ENCODE measurements at places on chromosomes 7 and 10.

DNA sequence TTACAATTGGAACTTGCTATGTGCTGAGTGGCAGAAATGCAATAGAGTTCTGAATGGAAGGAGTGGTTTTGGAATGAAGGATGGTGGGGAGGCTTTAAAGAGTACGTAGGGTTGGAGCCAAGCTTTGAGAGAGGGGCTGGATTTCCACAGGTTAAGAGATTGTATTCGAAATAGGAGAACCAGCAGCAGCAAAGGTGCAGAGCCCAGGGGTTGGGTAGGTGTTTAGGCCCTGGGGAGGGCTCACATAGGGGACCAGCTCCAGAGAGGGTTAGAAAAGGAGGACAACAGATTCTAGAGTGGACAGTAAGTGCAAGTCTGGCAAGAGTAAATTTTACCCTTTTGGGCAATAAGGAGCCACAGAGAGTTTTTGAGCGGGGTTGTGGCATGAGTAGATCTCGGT is 297.2 kb downstream of the RPS24 start:
- no peak for DNase-seq

- DNase-seq: no peak
These were observed 852 bp upstream of the KLF6 start for GRCh38 chr10:3785851-3786271.

- DNase-seq: no peak
These were observed 544.1 kb downstream of the AUTS2 start for GRCh38 chr7:70142247-70142932.

DNA sequence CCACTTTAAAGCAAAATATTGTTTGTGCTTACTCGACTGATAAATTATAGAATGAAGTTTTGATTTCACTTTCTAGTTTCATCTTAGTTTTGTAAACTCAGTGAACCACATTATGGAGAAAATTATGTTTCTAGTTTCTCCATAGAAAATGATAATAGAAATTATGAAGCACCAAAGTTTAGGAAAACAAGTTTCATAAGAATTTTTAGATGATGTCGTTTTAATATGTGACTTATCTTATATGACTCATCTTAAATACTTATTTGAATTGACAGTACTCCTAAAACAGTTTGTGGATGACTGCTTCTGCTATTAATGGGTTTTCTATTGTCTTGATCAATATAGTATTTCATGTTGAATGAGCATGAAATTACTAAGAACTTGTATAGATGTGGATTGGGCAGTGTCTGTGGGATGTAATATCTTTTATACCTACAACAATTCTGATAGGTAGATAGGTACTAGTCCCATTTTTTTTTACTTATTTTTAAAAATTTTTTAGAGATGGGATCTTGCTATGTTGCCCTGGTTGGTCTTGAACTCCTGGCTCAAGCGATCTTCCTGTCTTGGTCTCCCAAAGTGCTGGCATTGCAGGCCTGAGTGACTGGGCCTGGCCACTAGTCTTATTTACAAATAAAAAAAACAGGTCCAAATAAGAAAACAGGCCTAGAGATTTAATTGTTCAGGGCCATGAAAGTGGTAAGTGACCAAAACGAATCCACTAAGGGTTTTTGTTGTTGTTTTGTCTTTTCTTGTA is 3.7 kb downstream of the HBP1 start:
- DNase-seq: no peak

GRCh38 chr10:63801166-63801565 is 280.0 kb downstream of the REEP3 start:
- DNase-seq: no peak

GRCh38 chr10:99431190-99431760 is 851 bp upstream of the GOT1 start:
- peak; percentile 42 for DNase-seq

DNA sequence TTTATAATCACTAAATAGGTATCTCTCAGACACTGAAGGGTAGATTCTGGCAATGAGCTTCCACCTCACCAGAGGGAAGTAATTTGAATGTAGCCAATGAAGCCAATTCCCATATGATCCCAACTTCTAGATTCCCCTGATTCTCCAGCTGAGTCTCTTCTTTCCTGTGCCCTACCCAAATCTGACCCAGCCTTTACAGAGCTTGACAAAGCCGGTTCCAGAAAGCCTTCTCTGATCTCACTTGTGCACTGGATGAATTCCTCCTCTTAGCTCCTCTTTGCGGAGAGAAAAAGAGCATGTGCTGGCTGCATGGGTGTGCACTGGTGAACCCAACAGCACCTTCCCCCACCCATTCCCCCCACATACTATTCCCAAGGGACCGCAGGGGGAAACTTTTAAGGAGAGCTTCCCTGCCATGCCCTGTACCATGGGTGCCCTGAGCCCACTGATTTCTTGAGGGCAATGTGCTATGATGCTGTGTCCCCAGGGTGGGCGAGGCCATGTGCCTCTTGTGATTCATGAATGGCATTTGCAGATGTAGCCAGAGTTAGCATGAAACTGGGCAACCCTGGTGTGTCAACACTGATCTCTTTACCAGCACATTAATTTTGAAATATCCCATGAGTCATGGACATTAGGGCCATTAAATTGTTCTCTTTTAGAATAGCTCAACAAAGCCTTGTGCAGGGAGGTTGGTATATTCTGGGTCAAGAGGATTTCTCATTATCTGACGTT is 50.4 kb upstream of the PLEKHA1 start:
- DNase-seq: no peak

- DNase-seq: no peak
These were observed 9.4 kb upstream of the PIP4K2A start for GRCh38 chr10:22723783-22724182.

GRCh38 chr7:99693427-99694200 is 13.8 kb upstream of the CYP3A5 start:
- DNase-seq: no peak

DNA sequence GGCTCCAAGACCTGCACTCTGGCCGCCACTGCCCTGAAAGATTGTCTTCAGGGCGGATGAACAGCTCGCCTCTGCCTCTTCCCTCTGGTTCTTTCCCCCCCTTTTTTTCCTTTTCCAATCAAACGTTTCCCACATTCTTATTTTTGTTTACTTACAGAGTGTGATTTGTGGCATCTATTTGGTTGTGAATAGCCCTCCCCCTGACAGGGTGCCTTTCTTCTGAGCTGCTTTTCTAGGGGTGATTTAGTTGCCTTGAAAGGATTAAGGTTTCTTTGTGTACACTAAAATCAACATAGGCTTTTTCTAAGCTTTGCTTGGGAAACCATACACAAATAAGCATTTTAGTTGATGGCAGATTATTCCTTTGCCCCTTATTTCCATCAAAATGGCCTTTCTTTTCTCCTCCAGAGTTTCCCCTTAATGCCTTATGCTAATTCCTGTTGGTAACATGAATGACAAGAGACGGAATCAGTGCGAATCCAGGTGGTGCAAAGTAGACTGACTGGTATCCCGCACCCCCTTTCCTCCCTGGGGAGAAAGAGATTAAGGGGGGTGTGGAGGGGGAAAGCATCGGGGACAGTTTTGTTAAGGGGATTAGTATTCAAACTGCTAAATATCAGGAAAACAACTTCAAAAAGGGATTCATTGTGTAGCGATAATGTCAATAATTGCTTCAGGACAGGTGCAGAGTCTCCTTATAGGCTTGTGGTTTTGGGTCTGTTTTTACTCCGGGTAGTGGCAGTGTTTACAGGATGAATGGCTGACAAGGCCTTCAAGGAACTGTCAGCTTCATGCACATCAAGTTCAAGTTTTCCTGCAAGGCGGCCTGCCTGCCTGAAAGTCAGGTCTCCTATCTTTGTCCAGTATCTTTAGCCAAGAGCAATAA is 431.6 kb upstream of the GALNT17 start:
- DNase-seq: no peak

- no peak for DNase-seq
These were observed 97.9 kb downstream of the DNAJB6 start for GRCh38 chr7:157434701-157435100.

DNA sequence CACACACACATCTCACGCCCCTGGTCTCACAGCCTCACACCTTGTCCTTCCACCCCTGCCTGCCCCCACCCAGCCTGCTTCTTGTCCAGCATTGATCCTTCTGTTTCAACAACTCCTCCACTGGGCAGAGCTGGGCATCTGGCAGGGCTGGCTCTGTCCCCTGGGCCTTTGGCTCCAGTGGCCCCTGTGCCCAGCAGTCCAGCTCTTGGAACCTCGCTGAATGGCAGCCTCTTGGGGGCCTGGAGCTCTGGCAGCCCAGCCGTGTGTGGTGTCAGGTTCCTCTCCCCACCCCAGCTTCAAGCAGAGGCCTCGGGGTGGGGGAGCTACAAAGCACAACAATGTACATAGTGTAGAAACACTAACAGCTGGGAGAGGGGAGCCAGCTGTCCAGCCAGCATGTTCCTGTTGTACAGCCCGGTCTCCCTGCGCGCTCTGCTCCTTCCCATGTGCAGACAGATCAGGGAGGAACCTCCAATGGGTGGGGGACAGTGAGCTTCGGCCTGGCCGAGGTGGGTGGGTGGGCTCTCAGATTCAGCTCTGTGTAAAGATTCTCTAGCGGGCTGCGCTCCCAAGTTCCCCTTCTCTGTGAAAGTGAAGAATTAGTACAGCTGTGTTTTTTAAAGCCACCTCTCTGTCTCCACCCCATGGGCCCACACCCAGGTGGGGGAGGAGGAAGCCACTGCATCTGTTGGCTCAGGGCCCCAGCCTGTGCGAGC is 19.4 kb downstream of the ZMIZ2 start:
- no peak for DNase-seq

DNA sequence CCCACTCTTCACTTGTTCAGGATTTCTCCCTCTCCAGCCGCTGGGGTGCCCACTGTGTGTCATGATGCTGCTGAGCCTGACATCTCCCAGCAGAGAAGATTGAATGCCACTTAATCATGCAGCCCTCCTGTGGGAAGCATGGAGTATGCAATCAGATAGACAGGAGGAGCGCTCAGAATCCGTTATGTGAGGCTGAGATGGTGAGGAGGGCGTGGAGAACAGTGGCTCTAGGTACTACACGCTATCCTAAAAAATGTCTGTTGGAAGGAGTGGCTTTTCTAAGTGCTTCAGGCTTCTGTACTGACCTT is 334.3 kb downstream of the LRMDA start:
- DNase-seq: no peak

- no peak for DNase-seq
These were observed 189.2 kb downstream of the C7orf25 start for GRCh38 chr7:42722716-42723115.

DNA sequence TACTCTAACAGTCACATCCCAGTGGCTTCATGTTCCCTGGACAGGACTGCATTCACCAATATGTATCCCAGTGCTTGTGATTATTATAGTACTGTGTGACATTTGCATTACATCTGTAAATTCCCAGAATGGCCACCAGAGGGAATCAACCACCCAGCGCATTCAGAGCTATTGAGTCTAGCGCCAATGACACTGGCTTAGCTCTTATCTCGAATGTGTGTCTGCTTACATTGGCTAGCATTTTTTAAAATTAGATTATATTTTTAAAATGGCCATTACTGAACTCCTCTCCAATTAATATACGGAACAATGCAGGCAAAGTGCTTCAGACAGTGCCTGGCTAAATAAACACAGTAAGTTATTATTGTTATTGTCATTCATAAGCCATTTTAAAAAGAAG is 36.3 kb downstream of the TRIL start:
- DNase-seq: peak; percentile 50

DNA sequence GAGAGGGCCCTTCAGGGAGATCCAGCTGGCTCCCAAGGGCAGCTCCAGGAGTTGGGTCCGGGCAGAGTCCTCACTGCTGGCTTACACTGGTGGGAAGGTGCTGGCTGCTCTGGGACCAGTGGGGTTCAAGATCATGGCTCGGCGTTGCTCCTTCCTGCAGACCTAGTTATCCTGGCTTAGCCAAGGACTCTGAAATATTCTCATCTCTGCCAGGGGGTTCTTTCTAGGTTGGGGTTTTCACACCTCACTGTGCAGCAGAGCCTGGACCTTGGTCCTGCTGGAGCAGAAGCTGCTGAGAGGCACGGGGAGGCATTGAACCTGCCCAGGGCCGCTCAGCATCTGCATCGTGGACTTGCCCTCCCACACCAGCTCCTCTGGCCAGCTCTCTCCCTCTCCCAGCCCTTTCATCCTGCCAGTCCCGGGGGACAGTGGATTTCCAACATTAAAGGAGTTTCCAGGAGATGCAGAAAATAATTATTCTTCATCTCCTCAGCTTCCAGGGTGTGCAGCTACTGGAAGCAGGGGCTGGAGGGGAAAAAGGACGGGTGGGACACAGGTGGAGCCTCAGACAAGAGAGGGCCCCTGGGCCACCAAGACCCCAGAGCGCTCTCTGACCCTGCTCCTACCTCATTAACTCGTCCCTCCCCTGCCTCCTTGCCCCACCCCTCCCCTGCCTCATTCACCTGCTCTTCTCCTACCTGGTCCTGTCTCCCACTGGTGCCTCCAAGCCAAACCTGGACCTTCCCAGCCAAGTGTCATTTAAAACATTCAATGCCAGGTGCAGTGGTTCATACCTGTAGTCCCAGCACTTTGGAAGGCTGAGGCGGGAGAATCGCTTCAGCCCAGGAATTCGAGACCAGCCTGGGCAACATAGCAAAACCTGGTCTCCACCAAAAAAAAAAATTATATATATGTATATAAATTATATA is 42.5 kb downstream of the JAKMIP3 start:
- DNase-seq: no peak

DNA sequence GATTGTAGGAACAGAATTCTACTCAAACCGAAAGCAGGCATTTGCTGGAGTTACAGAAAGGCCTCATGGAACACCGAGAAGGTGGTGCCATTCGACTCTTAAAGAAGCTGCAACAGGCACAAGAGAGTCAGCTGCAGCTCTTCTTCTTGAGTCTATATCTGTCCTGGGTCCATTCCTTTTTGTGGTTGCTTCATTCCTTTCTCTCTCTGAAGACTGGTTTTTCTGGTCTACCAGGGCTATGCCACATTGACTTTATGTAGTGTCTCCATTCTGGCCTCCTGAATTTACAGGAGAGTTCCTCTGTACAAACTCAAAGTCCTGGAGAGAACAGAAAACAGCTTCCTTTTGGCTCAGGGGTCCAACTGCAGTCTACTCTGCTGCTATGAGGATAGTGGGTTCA is 132.8 kb downstream of the CFTR start:
- DNase-seq: no peak

DNA sequence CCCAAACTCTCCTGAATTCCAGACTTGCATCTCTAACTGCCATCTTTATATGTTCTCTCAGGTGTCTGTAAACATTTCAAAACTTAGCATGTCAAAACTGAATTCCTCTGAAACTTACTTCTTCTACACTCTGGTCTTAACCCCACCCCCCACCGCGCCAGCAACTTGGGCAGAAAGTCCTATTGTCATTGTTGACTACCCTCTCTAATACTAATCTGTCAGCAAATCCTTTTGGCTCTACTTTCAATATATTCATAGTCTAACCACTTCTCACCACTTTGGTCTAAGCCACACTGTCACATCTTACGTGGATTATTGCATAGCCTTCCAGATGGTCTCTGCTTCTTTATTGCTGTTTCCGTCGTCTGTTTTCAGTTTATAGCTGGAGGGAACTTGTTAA is 86.6 kb downstream of the AHCYL2 start:
- no peak for DNase-seq

- no peak for DNase-seq
These were observed 53.1 kb downstream of the UNCX start for GRCh38 chr7:1285556-1286301.

Measured in AML-193 (cell line).